ENCODE measurements at places on chromosomes 7 and 10. TPM values are rescaled to one million over a fixed set of nuclear protein-coding genes. Genes with fewer than 3 reads are reported as not detected.

The ZNF467 gene
- 3.2 TPM for total RNA-seq

The RARRES2 gene
- 10.8 TPM for total RNA-seq

The LYZL1 gene
- total RNA-seq, result not detected

The TASOR2 gene
- total RNA-seq, result 103 TPM

The RPEL1 gene
- total RNA-seq, result not detected

The KIAA1549 gene
- total RNA-seq, result 30.4 TPM

The DNAJC30 gene
- 3.5 TPM for total RNA-seq

The BAMBI gene
- 10.4 TPM for total RNA-seq

The POU6F2 gene
- total RNA-seq, result 2.1 TPM

The CDHR1 gene
- total RNA-seq, result 5.3 TPM

The ADIRF gene
- total RNA-seq, result 4.8 TPM

The TFAM gene
- 45.9 TPM for total RNA-seq

The FKBP9 gene
- 62.7 TPM for total RNA-seq

The DKK1 gene
- total RNA-seq, result 5.3 TPM
